ENCODE measurements at places on chromosomes 2 and 18. TPM values are rescaled to one million over a fixed set of nuclear protein-coding genes. Genes with fewer than 3 reads are reported as not detected.

Gene HOXD4
- not detected for total RNA-seq

Gene GDF7
- total RNA-seq, result not detected

Gene CHRNA1
- not detected for total RNA-seq

Gene ACMSD
- not detected for total RNA-seq

Gene IL1RN
- total RNA-seq, result 18.0 TPM

Gene HEATR5B
- total RNA-seq, result 18.8 TPM

Gene GNAL
- total RNA-seq, result 40.8 TPM

Gene MEIS1
- 2.3 TPM for total RNA-seq

Gene ALK
- not detected for total RNA-seq

Gene TMEM198
- total RNA-seq, result 5.2 TPM

Gene GALNT5
- total RNA-seq, result 12.7 TPM

Data from mammary epithelial cell (primary cell).